C1 segment of cervical spinal cord (tissue), 14 donors: ENCODE measurements at places on chromosomes 13 and 19.

GRCh38 chr13:113168211-113168610 lies 9.8 kb downstream of the PROZ start:
- no peak for DNase-seq

DNA sequence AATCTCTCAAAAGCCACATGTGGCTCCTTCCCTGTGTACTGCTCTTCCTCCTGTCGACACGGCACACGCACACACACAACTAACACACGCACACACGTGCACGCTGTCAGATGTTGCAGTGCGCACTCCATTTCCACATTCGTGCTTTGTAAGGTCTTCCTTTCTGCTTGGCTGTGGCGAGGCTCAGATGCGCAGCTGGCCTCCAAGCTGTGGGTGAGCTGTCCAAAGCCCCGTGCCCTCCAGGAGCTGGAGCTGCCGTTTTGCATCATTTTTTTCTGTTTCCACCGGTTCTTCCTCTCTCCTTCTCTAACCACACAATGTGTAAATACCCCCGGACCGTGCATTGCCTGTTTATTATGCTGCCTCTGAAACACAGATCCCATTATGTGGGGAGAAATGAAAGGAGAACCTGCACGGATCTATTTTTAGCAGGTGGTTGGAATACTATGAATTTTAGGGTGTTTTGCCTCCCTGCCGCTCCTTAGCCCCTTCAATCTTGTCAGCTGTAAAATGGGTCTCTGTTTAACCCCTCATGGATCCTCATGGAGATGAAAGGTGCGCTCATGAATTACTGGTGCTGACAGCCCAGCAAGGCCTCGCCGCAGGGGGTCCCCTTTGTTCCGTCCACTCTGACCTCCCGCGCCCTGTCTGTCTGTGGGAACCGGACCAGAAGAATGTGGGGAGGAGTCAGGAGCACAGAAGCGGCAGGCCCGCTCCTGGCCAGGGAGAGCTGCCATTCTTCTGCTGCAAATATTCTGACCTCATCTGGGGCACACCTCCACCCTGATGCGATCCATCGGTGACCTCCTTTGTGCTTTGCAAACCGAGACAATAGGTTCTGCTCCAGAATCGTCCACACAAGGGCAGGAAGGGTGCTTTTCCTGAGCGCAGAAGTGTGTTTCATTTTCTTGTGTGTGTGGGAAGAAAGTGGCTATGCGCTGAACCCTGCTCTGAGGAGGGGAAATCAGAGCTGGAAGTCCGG lies 137.7 kb downstream of the SOX1 start:
- no peak for DNase-seq

GRCh38 chr13:59510386-59510785 lies 653.3 kb downstream of the DIAPH3 start:
- DNase-seq = no peak

DNA sequence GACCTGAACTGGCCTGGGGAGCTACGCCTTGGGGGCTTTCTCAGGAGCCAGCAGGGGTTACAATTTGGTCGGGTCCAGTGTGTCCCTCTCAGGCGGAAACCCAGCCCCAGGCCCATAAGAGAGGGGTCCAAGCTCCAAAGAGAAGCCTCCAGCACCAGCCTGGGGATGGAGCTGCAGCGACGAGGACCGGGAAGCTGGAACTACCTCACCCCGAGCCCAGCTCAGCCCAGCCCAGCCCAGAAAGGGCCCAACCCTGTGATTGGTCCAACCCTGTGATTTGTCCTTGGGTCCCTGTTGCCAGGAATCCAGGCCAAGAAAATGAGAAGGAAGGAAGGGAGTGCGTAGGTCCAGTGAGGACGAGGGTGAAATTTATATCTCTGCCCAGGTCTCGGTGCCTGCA lies 24.1 kb downstream of the CLEC4M start:
- DNase-seq = no peak

DNA sequence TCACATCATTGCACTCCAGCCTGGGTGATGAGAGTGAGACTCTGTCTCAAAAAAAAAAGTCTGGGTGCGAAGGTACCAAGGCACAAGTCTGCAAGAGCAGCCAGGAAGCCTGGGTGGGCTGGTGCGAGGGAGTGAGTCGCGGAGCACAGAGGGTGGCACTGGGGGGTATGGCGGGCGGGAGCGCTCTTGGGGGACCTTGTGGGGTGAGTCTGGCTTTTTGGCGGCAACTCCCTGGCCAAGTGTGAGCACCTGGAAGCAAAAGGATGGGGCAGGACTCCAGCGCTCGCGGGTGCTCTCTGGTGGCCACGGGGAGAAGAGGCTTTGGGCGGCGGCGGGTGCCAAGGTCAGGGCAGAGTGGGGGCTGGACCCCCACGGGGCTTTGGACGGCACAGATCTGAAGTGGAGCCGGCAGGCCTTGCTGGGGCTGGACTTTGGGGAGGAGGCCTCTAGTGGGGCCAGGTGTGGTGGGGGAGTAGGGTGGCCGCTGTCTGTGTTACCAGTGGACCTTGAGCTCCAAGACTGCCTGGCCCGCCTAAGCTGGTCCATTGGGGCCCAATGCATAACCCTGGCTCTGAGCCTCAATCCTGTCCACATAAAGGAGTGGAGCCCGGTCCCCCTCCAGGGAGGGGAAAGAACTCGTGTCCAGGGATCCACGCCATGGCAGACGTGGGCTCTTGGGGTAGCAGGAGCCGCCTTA lies 1.6 kb downstream of the P2RY11 start:
- DNase-seq = no peak

DNA sequence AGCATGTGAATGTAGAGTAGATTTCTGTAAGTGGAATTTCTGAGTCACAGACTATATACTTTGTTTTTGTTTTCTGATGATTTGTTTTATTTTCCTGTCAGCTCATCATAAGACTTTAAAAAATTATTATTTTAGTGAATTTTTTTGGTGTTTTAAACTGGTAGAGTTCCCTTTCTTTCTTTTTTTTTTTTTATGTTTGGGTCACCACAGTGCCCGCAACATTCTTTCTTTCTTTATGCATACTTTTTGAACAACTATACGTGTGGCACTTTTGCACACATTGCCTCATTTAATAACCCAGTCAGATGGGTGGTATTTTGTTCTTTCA lies 46.0 kb downstream of the WDFY2 start:
- no peak for DNase-seq
